Activated CD4-positive, alpha-beta memory T cell treated with anti-CD3 and anti-CD28 coated beads for 36 hours (primary cell): ENCODE measurements at places on chromosomes 3 and 15.
A peak's percentile ranks its signal among the peaks of the same experiment; 100 is the strongest.

- no peak overlapping the region for H3K4me3 ChIP-seq
- H3K27ac ChIP-seq = no peak overlapping the region
- H3K36me3 ChIP-seq = no peaks in the 10 kb centered on the region
- peaks cover 10% of the 10 kb centered on the region for H3K27me3 ChIP-seq
Measured at GRCh38 chr3:66803721-66804695, 194.1 kb upstream of the KBTBD8 start.

DNA sequence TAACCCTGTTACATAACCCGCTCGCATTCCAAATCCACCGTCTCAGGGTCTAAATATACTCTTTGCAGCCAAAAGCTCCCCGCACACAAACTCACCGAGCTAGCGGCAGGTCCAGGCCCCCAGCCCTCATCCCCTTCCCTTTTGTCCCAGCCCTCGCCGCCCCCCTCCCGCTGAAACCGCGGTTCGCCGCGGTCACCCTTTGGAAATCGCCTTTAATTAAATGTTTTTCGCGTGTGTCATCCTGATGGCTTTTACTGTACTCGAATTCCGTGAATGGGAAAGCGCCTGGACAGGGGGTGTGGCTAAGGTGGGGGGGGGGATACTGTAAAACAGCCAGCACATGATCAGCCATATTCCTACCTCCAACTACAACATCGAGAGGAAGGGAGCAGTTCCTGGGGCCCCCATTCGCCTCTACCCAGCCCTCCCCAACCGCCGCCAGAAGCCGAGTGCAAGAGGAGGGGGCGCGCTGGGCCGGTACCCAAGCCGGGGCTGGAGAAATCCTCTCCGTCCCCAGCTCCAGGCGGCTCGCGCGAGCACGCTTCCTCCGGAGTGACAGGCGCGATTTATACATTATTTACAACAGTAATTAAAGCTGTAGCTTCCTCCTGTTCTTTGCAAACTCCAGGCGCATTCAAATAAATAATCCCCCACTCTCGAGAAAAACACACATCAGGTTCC is 1.7 kb downstream of the RORA start:
- no peak overlapping the region for H3K27ac ChIP-seq
- no peaks in the 10 kb centered on the region for H3K36me3 ChIP-seq
- peaks cover 10% of the 10 kb centered on the region for H3K4me1 ChIP-seq

GRCh38 chr3:119145500-119146167 is at the start of gene TEX55:
TSS of gene TEX55 (plus strand) at chr3:119146165. CDS start at chr3:119146190, 25 bp downstream.
- H3K27ac ChIP-seq = no peak within 1 kb of the TSS
- H3K36me3 ChIP-seq = no peaks in the 10 kb centered on the region
- H3K4me1 ChIP-seq = no peaks in the 10 kb centered on the region
- no peak for DNase-seq
- no peak within 1 kb of the TSS for H3K4me3 ChIP-seq
- H3K27me3 ChIP-seq = no peaks in the 10 kb centered on the region

GRCh38 chr3:142009029-142009428 is 132.6 kb downstream of the ATP1B3 start:
- DNase-seq = no peak
- no peak overlapping the region for H3K27ac ChIP-seq
- H3K4me3 ChIP-seq = no peak overlapping the region
- no peaks in the 10 kb centered on the region for H3K4me1 ChIP-seq

DNA sequence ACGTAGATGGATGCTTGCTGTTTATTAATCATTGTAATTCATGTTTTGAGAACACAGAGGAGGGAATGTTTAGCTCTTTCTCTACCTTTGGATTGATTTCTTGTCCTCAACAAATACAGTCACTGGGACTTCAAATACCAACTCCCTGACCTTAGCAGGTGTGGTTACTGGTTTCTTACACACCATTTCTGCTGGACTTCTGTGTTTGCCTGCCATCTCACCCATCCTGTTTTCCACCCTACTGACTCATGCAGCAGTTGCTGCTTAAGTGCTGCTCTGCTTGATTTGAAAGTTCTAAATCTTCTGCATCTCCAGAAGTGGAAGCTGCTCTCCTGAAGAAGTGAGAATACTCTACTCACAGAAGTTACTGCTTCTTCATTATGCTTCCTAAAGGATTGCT is 170.3 kb downstream of the ZPLD1 start:
- H3K36me3 ChIP-seq = no peaks in the 10 kb centered on the region
- no peak overlapping the region for H3K4me3 ChIP-seq
- no peak overlapping the region for H3K27ac ChIP-seq

DNA sequence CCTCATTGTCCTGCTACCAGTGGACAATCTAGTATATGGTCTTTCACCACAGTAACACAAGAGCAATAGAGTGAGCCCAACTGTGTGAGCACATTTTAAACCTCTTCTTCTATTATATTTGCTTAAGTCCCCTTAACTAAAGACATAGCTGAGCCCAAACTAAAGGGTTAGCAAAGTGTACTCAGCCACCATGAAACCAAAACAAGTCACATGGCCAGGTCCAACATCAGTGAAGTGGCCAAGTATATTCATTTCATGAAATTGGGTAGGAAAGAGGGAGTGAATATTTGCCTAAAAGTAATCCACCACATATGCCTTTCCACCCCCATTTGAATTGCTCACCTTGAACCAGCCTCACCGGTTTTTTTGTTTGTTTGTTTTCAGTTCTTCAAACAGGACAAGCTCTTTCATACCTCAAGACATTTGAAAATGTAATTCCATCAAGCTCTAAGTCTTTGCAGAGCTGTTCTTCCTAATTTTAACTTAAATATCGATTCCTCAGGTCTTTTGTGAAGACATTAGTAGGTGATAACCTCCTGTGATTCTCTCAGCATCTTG is 327.0 kb upstream of the SEMA6D start:
- H3K27me3 ChIP-seq = no peaks in the 10 kb centered on the region
- H3K36me3 ChIP-seq = no peaks in the 10 kb centered on the region
- DNase-seq = no peak
- H3K4me3 ChIP-seq = no peak overlapping the region
- H3K27ac ChIP-seq = no peak overlapping the region
- no peaks in the 10 kb centered on the region for H3K4me1 ChIP-seq

GRCh38 chr3:32303977-32304881 is 65.7 kb downstream of the CMTM8 start:
- H3K27ac ChIP-seq = peak overlapping the region; percentile 8
- peaks cover 64% of the 10 kb centered on the region for H3K4me1 ChIP-seq
- H3K27me3 ChIP-seq = no peaks in the 10 kb centered on the region
- no peak overlapping the region for H3K4me3 ChIP-seq

DNA sequence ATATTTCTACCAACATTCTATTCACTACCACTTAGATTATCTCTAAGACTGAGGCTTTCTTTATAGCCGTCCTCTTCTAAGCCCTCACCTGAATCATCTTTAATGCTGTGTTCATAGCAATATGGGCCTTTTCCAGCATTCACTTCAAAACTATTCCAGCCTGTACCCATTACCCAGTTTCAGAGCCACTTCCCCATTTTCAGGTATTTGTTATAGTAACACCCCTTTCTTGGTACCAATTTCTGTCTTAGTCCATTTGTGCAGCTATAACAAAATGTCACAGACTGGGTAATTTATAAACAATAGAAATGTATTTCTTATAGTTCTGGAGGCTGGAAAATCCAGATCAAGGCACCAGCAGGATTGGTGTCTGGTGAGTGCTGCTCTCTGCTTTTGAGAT is 45.7 kb downstream of the REC114 start:
- H3K27ac ChIP-seq = no peak overlapping the region
- no peak for DNase-seq
- H3K4me1 ChIP-seq = no peaks in the 10 kb centered on the region
- no peaks in the 10 kb centered on the region for H3K36me3 ChIP-seq
